ENCODE measurements at places on chromosomes 13 and 19. TPM values are rescaled to one million over a fixed set of nuclear protein-coding genes. Genes with fewer than 3 reads are reported as not detected.

The OR7D2 gene
- total RNA-seq, result not detected

The TNFSF11 gene
- total RNA-seq, result not detected

The SHISA7 gene
- total RNA-seq, result not detected

The PTGER1 gene
- not detected for total RNA-seq

The POU2F2 gene
- total RNA-seq, result 0.16 TPM

The ZNF578 gene
- total RNA-seq, result 2.8 TPM
